ENCODE measurements at places on chromosomes 13 and 19. TPM values are rescaled to one million over a fixed set of nuclear protein-coding genes. Genes with fewer than 3 reads are reported as not detected.

LYPD3 gene
- 1.1 TPM for polyA plus RNA-seq

- no peak for DNase-seq
These were observed 9.9 kb upstream of the KLHL26 start for GRCh38 chr19:18626906-18627305.

DNA sequence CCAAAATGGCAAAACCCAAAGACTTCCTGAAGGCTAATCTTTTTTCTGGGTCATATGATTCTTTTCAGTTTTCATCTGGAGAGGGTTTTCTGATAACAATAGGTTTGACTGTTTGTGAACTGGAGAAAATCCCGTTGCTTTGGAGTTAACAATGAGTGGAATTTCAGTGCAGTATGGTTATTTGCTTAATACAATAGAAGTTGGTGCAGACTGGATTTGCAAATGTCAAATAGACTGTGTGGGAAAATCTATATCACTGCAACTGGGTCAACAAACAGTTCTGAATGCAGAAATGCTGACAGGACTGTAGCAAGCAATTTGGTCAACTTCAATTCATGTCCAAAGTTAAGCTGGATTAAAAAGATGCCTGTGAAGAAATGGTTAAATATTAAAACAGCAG is 267.5 kb upstream of the ARGLU1 start:
- DNase-seq, result no peak

GFY gene
- polyA plus RNA-seq, result not detected

DCT gene
- polyA plus RNA-seq, result not detected

ZNF556 gene
- polyA plus RNA-seq, result not detected

- DNase-seq, result no peak
These were observed 50.3 kb upstream of the GPI start for GRCh38 chr19:34314437-34315313.

UBE2L5 gene
- polyA plus RNA-seq, result not detected

JAK3 gene
- 1.5 TPM for polyA plus RNA-seq

DNA sequence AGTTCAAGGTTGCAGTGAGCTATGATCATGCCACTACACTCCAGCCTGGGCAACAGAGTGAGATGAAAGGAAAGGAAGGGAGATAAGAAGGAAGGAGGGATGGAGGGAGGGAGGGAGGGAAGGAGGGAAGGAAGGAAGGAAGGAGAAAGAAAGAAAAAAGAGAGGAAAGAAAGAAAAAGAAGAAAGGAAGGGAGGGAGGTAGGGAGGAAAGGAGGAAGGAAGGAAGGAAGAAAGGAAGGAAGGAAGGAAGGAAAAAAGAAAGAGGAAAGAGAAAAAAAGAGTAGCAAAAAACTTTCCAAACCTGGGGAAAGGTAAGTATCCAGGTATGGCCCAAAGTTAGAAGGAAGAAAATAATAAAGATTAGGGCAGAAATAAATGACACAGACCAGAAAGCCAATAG is 7.1 kb downstream of the ZFP14 start:
- DNase-seq, result no peak

DNA sequence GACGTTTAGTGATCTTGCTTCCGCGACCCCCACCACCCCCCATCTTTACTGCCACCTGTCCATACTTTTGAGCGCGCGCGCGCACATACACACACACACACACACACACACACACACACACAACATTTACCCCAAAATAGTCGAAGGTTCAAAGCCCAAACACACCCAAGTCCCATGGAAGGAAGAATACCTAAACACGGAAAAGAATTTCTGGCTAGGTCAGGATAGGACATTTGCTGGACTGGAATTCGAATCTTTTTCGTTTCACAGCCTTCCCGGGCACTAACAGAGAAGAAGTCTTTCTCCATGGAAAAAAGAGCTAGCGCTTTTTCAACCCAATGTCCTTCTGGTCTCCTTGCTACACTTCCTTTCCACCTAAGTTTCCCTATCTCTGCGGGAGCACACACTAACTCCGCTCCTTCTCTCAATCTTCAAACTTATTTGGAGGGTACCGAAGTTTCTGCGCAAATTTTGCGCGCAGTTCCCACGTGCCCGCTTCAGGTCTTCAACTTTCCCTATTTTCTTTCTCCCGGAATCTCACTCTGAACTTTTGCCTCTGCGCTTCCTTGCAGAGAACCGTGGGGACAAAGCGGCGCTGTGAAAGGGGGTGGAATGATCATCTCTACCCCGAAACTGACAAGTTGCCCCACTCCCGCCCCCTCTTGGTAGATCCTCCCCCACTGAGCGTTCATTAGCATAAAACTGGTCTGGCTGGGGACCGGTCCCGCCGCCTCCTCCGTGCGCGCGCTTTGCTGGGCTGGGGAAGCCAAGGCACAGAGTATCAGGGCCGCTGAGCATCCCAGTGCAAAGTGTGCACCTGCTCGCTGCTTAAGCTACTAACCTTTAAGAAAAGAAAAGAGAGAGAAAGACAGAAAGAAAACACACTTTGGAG is 2.7 kb downstream of the DACH1 start:
- DNase-seq, result no peak

RNF113B gene
- not detected for polyA plus RNA-seq

DNA sequence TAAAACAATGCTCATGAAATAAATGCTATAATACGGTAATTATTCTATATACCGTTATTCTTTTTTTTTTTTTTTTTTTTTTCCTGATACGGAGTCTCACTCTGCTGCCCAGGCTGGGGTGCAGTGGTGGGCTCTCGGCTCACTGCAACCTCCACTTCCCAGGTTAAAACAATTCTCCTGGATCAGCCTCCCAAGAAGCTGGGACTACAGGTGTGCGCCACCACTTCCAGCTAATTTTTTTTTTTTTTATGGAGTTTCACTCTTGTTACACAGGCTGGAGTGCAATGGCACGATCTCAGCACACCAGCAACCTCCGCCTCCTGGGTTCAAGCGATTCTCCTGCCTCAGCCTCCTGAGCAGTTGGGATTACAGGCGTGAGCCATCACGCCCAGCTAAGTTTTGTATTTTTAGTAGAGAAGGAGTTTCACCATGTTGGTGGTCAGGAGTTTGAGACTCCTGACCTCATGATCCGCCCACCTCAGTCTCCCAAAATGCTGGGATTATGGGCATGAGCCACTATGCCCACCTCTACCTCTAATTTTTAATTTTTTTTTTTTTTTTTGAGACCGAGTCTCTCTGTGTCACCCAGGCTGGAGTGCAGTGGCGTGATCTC is 6.9 kb downstream of the PPP1R15A start:
- no peak for DNase-seq

DNA sequence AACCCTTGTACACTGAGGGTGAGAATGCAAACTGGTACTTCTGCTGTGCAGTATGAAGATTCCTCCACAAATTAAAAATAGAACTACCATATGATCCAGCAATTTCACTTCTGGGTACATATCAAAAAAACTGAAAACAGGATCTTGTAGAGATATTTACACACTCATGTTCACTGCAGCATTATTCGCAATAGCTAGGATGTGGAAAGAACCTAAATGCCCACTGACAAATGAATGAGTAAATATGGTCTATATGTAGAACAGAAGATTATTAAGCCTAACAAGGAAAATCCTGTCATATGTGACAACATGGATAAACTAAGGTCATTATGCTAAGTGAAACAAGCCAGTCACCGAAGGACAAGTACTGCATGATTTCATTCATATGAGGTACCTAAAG is 304.7 kb downstream of the ENOX1 start:
- no peak for DNase-seq

PSPN gene
- polyA plus RNA-seq, result 0.34 TPM

DNA sequence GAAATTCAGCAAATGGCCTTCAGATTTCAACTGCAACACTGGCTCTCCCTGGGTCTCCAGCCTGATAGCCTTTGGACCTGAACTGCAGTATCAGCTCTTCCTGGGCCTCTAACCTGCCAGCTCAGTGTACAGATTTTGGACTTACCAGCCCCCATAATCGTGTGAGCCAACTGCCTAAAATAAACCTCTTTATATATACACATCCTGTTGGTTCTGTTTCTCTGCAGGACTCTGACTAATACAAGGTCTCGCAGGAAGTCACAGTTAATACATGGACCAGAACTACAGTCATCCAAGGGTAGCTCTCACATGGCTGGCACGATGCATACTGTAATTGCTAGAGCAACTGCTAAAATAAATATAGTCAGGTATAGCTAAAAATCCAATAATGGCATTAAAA is 85.1 kb downstream of the KATNAL1 start:
- DNase-seq, result peak; percentile 45

- DNase-seq, result peak; percentile 82
These were observed at the start of gene SIN3B for GRCh38 chr19:16829010-16829821. Gene SIN3B, plus strand, starts transcription at chr19:16829398. Its CDS starts 23 bp downstream, at chr19:16829421.

- peak; percentile 61 for DNase-seq
These were observed 42.0 kb downstream of the LNX2 start for GRCh38 chr13:27578121-27579030.

UPK1A gene
- polyA plus RNA-seq, result 0.20 TPM

DNA sequence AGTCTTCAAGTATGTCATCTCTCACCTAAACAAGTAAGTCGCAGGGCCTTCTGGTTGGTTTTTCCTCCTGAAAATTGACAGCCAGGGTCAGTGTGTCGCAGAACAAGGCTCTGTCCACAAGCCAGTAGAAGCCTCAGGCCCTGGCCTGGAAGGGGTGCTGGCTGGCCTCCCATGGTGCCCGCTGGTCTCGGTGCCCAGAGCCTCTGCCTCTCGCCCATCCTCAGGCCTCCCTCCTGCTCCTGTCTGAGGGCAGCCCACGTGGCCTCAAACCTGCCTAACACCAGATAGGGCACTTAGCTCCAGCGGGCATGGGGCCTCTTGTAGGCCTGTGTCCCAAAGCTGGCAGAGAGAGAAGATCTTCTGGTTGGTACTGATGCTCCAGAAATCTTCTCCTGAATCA is 20.3 kb upstream of the NPAS1 start:
- no peak for DNase-seq

DNA sequence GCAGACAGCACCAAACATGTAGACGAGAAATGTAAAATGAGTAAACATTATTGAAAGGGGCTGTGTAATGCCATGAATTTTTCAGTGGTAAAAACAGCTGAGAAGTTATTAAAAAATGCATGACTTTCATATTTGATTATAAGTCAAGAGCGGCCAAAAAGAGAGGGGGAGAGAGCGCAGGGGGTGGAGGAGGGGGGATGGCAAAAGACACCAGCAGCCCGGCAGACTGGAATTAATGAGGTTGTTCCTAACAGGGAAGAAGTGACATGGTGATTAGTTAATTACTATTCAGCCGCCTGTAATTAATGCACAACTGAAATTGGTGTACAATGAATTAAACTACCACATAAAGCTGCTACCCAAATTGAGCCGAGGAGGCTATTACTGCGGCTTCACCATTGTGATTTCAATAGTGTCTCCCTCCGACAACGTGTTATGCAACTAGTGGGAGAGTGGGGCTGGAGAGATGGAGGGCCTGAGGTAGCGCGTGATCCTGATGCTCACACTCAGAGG is 89.1 kb upstream of the VSTM2B start:
- no peak for DNase-seq

SLC17A7 gene
- polyA plus RNA-seq, result not detected

- DNase-seq, result no peak
These were observed 24.4 kb upstream of the GPR12 start for GRCh38 chr13:26784704-26785639.

DNA sequence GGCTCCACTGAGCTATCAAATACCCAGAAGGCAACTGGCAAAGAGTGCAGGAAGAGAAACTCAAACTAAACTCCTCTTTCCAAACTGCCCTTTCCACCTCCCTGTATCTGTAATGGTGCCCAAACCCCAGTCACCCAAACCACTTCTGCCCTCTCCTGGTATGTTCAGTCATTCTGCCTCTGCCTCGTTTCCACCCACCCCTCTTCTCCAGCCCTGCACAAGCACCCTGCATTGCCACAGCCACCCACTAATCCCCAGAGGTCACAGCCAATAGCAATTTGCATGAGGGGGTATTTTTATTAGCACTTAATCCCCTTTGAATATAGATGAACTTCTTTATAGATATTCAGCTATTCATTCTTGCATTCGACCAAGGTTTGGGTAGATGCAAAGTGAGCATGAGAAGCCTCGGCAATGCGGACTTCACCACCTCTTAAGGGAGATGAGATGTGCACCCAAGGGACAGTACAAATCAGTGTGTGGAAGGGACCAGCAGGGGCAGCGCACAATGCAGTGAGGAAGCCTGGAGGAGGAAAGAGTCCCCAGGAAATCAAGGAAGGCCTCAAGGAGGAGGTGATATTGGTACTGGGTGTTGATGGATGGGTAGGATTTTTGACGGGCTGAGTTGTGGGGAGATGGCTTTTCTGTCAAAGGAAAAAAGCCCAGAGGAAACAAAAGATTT is 12.4 kb downstream of the TMEM272 start:
- DNase-seq, result peak; percentile 8

DNA sequence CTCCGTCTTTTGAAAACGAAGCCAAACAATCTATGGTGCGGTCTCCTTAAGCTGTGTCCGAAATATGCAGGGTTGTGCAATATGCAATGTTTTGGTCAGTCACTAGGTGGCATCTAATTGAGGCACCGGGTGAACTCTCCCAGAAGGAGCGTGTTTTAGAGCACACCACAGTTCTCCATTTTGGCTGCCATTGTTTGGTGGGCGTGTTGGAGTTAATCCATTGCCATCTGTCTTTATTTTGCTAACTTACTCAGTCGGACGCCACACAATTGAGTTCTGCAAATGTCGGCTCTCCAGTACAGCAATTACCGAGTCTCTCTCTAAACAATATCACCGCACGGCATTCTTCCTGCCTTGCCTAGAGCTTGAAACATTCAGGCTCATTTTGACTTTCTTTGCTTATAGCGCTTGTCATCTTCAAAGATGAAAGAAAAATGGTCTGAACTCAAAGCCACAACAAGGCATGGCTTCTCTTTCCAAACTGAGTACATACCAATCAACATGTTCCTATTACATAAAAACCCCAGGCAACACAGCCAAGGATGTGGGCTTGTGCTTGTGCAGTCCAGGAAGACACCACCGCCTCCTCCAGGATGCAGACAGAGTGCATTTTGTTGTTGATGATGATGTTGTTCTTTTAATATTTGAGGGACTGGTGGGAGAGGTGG is 182.0 kb upstream of the SERP2 start:
- DNase-seq, result peak; percentile 70

DNA sequence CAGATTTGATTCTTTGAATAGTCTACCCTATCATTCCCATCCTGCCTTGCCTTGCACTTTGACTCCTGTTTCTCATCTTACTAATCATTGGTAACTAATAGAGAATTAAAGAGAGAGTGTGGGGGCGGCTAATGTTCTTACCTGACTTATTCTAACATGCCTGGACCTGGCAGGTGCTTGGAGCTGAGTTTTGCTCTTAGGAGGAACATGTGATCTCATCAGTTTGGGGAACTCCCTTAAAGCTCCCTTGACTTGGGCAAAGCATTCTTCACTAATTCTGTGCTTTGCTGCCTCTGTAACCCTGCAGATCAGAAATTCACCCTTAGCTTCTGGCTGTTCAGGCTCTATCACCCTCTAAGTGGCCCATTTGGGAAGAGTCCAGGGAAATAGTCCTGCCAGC is 861.1 kb downstream of the GPC5 start:
- no peak for DNase-seq

RYR1 gene
- 0.03 TPM for polyA plus RNA-seq

ZBTB45 gene
- 9.7 TPM for polyA plus RNA-seq

GRCh38 chr19:35264268-35265125 is 4.3 kb upstream of the USF2 start:
- DNase-seq, result no peak

TTC9B gene
- polyA plus RNA-seq, result not detected
